Mammary epithelial cell (primary cell): ENCODE measurements at places on chromosomes 3 and 15. TPM values are rescaled to one million over a fixed set of nuclear protein-coding genes. Genes with fewer than 3 reads are reported as not detected.
A peak's percentile ranks its signal among the peaks of the same experiment; 100 is the strongest.

Gene SERINC4
- 0.11 TPM for polyA plus RNA-seq

Gene PLA2G4D
- polyA plus RNA-seq, result 0.07 TPM

Gene HRG
- polyA plus RNA-seq, result 0.20 TPM

Gene CDC25A
- 16.3 TPM for polyA plus RNA-seq

Gene KPNA1
- polyA plus RNA-seq, result 44.1 TPM

Gene MNS1
- 0.41 TPM for polyA plus RNA-seq

Gene ULK4
- 2.1 TPM for polyA plus RNA-seq

Gene RAD51
- 19.2 TPM for polyA plus RNA-seq

GRCh38 chr15:34855413-34855812 lies 60.1 kb upstream of the ACTC1 start:
- DNase-seq, result peak; percentile 56

- DNase-seq, result no peak
Measured at GRCh38 chr15:74827614-74828013, 1.2 kb downstream of the CPLX3 start.

DNA sequence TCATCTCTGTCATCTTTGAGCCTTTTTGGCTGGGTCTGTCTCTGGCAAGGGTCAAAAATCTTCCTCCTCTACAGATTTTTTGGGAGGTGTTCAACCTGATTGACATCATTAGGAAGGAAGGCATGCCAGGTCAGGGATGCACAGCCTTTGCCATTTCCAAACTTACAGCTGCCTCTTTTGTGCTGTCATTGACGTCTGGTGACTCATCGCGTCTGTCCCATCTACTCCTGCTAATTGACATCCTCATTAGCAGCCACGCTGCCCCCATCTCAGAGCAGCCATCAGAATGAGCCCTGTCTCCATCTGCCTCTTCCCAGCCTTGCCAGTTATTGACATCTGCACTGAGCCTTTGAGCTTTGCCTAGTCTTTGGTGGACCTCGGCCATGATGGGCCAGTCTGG lies 53.0 kb downstream of the PDIA5 start:
- no peak for DNase-seq

- DNase-seq, result peak; percentile 73
Measured at GRCh38 chr3:64174328-64174727, 50.9 kb downstream of the PRICKLE2 start.

DNA sequence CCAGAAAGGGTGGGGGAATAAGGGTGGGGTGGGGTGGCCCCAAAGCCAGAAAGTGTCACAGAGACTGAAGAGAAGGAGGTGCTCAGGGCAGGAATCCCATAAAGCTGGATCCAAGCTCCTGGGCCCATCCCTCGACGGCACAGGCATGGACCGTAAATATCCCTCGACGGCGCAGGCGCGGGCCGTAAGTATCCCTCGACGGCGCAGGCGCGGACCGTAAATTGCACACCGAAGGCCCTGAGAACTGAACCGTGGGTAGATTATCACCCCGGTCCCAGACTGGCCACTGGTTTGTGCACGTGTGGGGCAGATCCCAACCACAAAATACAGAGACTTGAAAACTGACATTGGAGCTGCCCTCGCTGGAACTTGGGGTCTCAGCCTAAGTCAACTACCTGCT lies 41.3 kb upstream of the MUC4 start:
- DNase-seq, result no peak

- peak; percentile 27 for DNase-seq
Measured at GRCh38 chr3:169218314-169218983, 445.1 kb downstream of the MECOM start.

DNA sequence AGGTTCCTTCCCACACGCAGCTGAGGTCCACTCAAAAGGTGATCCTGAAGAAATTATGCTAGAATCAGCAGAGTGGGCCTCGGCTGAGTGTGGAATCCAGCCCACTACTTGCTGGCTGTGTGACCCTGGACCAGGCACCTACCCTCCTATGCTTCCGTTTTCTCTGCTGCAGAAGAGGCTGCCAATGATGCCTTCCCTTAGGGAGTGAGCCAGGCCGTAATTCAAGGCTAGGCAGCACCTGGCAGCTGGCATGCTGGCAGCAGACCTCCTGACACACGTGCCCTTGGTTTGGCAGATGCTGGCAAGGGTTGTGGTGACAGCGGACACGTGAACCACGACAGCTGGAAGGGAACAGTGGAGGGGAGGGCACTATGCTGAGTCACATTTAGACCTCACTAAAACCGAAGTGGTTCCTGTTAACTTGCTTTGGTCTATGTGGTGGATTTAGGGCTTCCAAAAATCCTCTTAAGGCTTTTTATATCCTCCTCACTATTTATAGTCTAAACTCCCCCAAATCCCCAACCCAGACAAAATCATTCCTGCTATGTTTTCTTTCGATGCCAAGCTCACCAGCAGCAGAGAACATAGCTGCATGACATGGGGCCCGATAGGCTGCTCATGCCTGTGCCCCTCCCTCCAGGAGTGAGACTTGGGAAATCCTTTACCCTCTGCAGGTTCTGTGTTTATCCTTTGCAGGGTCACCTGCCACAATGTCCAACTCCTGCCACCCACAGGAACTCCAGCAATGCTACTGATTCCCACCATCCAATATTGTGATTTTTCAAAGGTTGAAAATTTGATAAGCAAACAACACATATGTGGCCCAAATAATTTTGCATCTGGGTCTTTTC lies 10.6 kb upstream of the PCSK6 start:
- DNase-seq, result no peak

- DNase-seq, result no peak
Measured at GRCh38 chr3:39809995-39810595, 686 bp downstream of the MYRIP start.

DNA sequence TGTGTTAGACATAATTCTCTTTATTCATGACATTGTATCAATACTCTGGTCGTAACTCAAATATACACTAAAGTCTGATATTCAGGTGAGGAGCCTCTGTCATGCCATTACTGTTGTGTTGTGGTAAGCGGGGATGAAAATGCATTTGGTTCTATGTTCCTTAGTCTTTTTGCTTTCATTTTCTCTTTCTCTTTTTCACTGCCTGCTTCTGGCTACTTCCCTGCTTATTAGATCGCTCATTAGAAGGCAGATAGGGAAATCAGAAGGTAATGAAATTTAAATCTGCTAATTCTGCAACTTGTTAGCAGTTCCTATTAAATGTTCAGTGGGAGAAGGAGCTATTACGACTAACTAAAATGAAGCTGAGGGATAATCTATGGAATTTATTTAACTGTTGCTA lies 345.0 kb downstream of the GRM7 start:
- DNase-seq, result no peak

GRCh38 chr15:95162069-95162468 lies 930.7 kb downstream of the MCTP2 start:
- peak; percentile 12 for DNase-seq

DNA sequence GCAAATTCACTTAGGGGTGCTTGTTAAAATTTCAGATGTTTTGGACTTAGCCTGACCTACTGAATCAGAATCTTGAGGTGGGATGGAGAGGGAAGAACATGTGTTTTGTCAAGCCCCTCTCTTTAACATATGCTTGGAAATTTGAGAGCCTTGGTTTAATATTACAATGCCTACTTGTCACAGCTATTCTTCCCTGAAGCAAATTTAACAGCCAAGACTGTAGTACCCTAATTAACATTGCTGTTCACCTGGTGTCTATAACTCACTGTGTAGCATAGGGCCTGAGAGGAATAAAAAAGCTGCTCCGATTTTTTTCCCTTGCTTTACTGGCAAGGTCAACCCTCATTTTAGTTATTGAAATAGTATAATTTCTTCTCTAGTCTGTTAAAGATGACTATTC lies 880.1 kb downstream of the CADM2 start:
- DNase-seq, result no peak

DNA sequence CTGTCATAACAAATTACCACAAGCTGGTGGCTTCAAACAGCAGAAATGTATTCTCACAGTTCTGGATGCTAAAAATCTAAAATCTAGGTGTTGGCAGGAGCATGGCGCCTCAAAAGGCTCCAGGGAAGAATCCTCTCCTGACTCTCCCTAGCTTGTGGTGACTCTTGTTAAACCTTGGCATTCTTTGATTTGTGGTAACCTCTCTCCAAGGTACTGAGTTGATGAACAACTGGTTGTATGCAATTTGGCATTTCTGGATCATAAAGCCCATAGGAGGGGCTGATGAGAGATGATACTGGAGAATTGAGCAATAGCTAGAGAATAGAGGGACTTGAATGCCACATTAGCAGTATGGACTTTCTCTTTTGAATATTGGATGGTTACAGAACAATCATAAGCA lies 821.8 kb downstream of the TBL1XR1 start:
- peak; percentile 1 for DNase-seq

GRCh38 chr3:186949281-186949982 lies 19.1 kb downstream of the ST6GAL1 start:
- peak; percentile 73 for DNase-seq

DNA sequence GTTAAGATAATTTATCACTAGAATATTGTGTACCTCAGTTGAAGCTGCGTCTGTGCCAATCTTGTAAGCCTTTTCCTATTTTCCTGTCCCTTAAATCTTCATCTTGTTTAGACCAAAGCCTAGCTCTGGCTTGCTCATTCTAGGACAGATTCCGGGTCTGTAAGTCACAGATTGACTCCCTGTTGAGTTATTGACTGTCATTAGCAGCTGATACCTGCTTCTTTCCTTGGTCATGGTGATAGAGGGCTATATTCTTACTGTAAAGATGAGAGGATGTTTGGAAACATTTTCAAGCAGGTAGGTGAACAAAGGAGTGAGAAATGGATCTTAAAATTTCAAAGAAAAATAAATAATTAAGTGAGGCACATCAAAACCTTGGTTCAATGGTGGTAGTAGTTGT lies 200.2 kb downstream of the KCNH8 start:
- no peak for DNase-seq

GRCh38 chr3:79113876-79114275 lies 653.9 kb downstream of the ROBO1 start:
- peak; percentile 84 for DNase-seq

- peak; percentile 63 for DNase-seq
Measured at GRCh38 chr3:129695230-129695629, 88.8 kb upstream of the PLXND1 start.

DNA sequence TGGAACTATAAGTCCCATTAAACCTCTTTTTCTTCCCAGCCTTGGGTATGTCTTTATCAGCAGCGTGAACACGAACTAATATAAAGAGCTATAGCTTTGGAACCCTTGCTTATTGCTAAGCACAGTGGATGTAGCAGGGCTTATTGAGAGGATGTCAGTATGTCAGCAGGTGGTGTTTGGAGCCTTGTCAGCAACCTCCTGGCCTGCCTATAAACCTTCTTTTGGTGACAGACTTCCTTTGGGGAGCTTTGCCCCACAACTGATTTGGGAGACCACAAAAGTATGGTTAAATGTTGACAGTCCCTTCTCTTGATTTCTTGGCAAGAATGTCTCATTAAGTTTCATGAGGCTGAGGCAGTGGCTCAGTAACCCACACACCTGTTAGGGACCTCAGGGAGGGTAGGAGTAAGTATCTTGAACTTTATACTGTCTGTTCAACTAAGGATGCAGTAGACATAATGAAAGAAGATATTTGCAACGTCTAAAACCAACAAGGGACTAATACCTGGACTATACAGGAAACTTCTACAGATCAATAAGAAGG lies 14.8 kb downstream of the CCNDBP1 start:
- DNase-seq, result no peak

DNA sequence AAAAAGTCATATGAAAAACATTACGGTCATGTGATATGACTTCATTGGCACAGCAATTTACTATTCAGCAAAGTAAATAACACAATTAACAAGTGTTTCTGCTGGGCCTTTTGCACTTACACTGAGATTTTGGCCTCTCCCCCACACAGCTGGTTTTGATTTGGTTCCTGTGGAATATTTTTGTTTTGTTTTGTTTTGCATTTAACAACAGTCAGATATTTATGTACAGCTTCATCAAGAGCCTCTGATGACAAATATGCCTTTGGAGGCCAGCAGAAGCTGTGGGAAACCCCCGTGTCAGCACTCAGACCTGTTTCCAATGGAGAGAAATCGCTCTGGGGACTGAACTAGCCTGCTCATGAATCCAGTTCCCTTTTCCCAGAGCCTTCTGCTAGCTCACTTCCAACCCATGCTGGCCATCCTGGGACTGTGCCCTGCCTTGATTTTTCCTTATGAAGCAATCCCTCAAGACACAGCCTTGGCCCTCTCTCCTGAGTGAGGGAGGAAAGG lies 161.9 kb downstream of the ATG7 start:
- DNase-seq, result no peak

GRCh38 chr15:101070502-101071273 lies 151.5 kb downstream of the LRRK1 start:
- peak; percentile 90 for DNase-seq

GRCh38 chr3:108527109-108527508 lies 16.7 kb upstream of the MYH15 start:
- DNase-seq, result no peak

- no peak for DNase-seq
Measured at GRCh38 chr3:23481616-23482278, 278.6 kb downstream of the UBE2E2 start.
